Lower leg skin (tissue), 4 donors: ENCODE measurements at places on chromosomes 7 and 10.

DNA sequence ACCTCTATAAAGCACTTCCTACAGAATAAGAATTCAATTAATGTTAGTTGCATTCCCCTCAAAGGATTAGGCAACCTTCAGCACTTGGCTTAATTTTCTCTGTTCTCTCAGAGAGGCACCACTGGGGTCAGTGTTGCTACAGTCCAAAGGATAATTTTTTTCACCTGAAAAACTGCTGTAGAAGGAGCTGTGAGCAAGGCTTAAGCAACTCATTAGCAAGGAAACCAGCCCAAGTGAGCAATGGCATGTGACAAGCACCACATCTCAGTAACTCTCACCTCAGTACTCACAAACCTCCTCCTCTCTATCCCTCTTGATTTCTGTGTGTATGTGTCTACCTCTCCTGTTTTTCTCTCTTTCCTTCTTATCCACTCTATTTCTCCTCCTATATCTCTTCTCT lies 55.9 kb downstream of the DGKI start:
- no peak for DNase-seq

DNA sequence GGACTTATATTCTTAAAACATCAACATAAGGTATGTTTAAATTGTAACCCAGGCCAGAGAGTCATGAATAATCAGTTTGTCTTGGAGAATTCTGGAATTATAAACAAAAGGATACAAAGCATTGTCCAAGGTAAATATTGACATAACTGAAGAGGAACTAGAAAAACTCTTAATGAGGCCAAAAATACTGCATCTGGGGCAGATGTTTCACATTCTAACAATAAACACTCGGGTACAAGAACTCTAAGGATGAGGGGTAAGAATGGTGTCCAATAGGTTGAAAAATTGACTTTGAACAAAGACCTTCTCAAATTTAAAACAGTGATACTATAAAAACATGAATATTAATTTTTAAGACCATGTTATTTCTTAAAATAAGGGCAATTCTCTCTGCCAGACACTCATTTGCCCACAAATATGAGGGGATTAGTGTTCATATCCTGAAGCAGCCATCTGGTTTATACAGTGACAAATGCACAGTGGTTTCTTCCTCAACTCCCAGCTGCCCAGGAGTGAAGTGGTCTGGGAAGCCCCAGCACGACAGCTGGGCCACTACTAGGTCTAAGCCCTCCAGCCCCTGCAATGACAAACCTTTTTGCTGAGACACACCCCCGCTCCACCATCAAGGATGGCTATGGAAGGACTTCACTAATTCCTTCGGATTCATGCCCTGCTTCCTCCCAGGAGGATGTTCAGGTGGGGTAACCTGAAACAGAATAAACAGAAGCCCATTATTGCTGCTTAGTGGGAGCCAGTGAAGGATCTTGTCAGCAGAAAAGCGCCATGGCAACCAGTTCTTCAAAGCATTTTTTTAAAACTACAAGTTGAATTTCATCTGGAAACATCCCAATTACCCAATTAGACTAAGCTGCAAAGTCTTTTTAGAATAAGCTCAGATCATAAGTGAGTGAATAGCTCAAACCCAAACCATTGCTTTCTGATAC lies 107.5 kb upstream of the ARID5B start:
- DNase-seq, result no peak

- DNase-seq, result no peak
Observed at GRCh38 chr7:45236666-45237065, 79.1 kb downstream of the RAMP3 start.

GRCh38 chr7:156147756-156148504 lies 335.7 kb upstream of the SHH start:
- no peak for DNase-seq

- peak; percentile 54 for DNase-seq
Observed at GRCh38 chr10:34911661-34912205, 96.6 kb upstream of the PARD3 start.

DNA sequence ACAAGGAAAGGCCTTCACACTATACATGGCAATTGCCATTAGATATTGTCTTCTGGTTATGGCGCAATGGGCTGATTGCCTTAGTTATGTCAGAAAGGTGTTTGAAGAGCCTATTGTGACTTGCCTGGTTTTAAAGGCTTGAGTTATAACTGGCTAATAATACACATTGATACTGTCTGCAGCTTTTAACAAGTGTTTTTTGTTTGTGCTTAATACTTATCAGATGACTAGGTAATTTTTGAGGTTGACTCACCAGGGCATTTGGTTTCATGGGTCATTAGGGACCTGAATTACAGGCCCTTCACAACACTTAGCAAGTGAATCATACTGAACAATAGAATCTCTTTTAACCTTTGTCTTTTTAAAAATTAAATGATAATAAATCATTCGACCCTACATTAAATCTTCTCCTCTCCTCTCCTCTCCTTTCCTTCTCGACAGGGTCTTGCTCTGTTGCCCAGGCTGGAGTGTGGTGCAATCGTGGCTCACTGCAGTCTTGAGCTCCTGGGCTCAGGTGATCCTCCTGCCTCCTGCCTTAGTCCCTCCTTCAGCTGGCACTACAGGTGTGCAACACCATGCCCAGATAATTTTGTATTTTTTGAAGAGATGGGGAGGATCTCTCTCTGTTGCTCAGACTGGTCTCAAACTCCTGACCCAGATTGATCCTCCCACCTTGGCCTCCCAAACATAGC lies 196.3 kb downstream of the JCAD start:
- DNase-seq, result no peak

- no peak for DNase-seq
Observed at GRCh38 chr7:116351966-116352365, 141.6 kb downstream of the TES start.

- no peak for DNase-seq
Observed at GRCh38 chr7:80197627-80198026, 63.0 kb downstream of the GNAI1 start.

DNA sequence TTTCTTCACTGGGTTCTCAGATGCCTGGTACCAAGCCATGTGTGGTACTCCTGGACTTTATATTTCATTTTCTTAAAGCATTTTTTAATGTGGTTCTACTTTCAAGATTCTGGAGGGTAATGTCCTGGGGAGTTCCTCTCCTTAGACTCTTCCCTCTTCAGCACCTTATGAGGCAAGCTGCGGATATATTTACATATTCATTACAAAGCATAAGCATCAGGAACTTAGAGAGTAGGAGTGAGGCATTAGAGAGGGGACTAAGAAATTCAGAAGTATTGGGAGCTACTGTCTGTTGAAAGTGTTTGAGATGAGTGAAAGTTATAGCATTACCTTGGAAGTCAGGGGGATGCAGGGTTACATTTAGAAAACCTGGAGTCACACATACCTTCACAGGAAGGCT lies 20.8 kb downstream of the AUTS2 start:
- DNase-seq, result no peak

GRCh38 chr7:69651101-69651590 lies 52.9 kb downstream of the AUTS2 start:
- DNase-seq, result no peak

DNA sequence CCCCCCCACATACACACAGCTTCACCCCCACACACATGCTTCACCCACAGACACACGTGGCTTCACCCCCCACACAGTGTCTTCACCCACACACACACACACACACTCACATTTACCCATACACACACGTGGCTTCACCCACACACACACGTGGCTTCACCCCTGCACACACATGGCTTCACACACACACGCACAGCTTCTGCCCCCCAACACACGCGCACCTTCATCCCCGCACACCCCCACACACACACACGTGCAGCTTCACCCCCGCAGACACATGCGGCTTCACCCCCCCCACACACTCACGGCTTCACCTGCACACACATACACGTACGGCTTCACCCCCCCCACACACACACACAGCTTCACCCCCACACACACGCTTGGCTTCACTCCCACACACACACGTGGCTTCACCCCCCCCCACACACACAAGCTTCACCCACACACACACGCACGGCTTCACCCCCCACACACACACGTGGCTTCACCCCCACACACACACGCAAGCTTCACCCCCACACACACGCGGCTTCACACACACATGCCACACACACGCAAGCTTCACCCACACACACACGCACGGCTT lies 82.4 kb downstream of the NKX6-2 start:
- no peak for DNase-seq

DNA sequence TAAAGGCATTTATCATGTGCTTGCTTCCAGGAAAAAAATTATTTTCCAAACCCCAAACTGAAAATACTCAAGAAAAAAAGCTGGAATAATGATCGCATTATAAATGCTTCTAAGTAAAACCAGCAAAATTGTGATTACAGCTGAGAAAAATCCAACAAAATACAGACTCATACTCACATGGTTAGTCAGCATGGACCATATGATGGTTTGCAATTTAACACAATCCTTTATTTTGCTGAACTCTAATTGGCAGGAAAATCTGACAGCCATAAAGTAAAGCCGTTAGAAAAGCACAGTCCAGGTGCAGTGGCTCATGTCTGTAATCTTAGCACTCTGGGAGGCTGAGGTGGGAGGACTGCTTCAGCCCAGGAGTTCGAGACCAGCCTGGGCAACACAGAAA lies 59.6 kb downstream of the BRI3 start:
- DNase-seq, result no peak

- no peak for DNase-seq
Observed at GRCh38 chr7:8303904-8304528, 42.0 kb upstream of the ICA1 start.

GRCh38 chr7:143295870-143296269 lies 7.7 kb downstream of the CASP2 start:
- DNase-seq, result no peak

- DNase-seq, result peak; percentile 59
Observed at GRCh38 chr10:33136271-33136670, 178.2 kb upstream of the ITGB1 start.

GRCh38 chr7:116169060-116169459 lies 41.3 kb upstream of the TES start:
- no peak for DNase-seq

DNA sequence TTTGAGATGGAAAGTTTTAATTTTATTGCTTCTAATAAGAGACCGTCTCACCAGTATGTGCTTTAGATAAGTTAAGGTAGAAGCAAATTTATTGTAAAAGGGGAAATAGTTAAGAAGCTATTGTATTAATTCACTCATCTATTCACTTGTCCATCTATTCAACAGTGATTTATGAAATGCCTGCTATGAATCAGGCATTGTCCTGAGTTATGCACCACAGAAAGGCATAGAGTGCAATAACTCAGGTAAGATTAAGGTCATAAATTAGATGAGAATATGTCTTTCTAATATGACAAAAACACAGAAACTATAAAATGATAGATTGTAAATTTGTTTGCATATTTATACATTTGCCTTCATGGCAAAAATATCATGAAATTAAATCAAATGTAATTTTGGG lies 379.3 kb upstream of the PCDH15 start:
- no peak for DNase-seq

- DNase-seq, result no peak
Observed at GRCh38 chr7:17144322-17144721, 154.1 kb upstream of the AHR start.

GRCh38 chr7:98357751-98358161 lies 43.1 kb downstream of the BAIAP2L1 start:
- DNase-seq, result no peak

DNA sequence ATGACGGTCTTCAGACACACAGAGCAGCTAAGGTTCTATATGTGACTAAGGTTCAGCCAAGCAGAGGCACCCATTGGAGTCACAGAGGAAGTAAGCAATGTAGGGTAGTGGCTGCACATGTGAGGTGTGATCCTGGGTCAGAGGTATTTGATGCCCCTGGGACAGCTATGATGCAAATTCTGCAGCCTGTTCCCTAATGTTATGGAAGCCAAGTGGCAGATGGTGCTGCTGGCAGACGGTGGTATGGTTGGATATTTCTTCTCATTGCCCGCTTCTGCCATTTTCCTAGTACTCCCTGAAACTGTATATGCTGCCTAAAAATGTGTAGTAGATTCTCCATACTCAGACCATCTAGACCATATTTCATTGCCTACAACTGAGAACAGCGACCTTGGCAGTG lies 7.2 kb downstream of the TAS2R16 start:
- no peak for DNase-seq

DNA sequence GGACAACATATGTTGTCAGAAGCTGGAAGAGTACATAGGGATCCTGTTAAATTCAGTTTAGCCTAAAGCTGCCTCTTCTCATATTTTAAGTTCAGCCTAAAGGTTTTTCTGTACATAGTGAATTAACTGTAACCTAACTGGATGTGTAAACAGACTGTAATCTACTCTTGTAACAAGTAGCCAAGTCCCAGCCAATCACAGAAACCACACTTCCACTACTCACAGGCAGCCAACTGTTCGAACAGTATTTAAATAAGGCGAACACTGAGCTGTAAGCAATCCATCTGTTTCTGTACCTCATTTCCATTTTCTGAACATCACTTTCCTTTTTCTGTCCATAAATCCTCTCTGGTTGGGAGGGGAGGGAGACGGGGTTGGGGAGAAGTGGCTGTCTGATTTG lies 15.0 kb upstream of the STN1 start:
- DNase-seq, result no peak

DNA sequence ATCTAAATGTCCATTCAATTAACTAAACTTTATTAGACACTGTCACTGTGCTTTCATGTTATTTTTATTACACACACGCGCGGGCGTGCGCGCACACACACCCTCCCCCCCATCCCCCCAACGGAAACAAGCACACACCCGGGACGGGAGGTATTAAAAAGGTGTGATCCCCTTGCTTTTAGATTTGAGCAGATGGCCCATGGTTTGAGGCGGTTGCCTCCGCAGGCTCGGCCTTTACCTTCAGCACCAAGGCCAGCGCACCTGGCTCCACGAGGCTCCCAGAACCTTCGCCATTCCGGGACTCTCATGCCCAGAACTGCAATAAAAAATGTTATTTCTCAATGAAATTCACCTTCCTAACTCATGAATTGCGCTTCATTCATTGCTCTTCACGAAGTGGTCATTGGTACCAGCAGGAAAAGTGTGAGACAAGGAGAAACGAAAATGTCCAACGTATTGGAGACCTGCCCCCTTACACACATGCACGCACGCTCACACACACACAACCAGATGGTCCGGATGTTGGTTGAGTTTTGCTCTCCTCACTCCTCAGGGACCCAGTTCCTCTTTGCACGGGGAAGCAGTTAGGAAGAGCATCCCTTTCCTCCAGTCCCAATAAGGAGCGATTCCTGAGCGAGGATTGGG lies 20.8 kb upstream of the PTF1A start:
- no peak for DNase-seq

GRCh38 chr7:42913591-42913990 lies 1.7 kb upstream of the C7orf25 start:
- no peak for DNase-seq

DNA sequence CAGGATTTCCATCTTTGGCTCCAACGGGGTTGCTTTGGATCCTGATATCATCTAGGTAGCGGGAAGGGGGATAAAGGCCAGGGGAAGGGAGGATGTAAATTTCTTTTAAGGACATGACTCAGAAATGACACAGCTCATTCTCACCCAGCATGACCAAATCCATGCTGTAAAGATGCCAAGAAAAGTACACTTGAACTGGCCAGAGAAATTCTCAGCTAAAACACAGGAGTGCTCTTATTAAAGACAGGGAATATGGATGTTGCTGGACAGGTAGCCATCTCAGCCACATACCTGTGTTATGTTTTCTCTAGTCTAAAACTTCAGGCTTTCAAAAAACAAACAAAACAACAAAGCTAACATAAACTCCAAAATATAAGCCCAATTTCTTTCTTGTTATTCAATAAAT lies 68.3 kb downstream of the NAMPT start:
- DNase-seq, result no peak
